ENCODE measurements at places on chromosomes 12 and 14. TPM values are rescaled to one million over a fixed set of nuclear protein-coding genes. Genes with fewer than 3 reads are reported as not detected.

Gene MYG1
- 77.4 TPM for total RNA-seq

DNA sequence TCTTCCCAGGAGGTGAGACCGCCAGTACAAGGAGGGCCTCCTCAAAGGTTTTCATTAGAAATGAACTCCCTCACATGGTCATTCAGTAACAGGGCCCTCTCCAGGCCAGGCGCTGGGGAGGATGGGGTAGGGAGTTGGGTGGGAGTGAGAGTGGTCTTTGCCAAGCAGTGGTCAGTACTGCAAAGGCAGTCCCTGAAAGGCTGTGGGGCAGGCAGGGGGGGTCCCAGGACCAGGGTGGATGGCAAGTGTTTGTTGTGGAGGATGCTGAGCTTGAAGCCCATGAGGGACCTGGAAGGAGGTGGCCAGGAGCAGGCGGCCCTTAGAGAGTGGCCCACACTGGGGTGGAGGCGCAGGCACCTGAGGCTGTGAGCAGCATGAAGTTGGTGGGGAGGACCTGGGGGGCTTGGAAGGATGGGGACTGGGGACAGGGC, 26.1 kb downstream of the CEP170B start:
- no peak for DNase-seq

Gene PZP
- total RNA-seq = not detected

- DNase-seq = no peak
Measured at GRCh38 chr14:51059032-51059431, 35.9 kb downstream of the TRIM9 start.

Gene LRRC10
- total RNA-seq = not detected

GRCh38 chr14:58060077-58060476, 91.9 kb downstream of the ARMH4 start:
- no peak for DNase-seq

DNA sequence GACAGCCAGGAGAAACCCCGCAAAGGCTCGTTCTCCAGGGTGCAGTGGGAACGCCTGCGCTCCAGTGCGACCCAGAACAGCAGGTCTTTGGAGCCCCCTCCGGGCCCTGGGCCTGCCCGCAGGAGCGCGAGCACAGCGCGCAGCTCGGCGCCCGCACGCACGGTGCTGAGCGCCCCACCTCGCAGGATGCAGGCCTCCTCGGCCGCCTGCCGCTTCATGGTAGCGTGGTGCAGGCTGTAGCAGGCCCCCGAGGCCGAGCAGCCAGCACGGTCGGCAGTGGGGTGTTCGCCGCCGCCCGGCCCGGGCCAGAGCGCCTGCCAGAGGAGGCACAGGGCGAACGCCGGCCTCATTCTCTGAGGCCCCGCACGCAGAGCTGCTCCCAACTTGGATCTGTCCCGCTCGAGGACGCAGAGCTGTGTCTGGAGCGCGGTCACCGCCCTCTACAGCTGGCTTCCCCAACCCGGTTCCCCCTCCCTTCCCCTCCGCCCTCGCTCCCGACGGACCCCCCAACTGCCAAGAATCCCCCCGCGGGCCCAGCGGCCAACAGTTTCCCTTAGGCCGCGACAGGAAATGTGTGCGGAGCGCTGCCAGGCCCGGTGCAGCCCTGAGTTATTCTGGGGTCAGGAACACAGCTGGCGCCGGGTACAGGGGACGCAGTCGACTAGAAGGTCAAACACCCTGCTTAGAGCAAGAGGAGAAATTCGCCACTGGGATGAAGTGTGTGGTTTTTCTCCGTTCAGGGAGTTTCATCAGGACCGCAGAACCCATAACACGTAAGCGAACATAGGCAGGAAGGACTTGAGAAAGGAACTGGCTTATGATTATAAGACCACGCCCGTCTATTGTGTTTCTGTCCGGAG, at the start of gene CLEC14A:
Gene CLEC14A (minus strand): TSS at position 421 of the 860 bp plus-strand sequence. CDS start 71 bp downstream, at position 350.
- no peak for DNase-seq

- DNase-seq = no peak
Measured at GRCh38 chr12:122983789-122984515, 3.5 kb downstream of the ARL6IP4 start.

Gene KRT82
- total RNA-seq = not detected

DNA sequence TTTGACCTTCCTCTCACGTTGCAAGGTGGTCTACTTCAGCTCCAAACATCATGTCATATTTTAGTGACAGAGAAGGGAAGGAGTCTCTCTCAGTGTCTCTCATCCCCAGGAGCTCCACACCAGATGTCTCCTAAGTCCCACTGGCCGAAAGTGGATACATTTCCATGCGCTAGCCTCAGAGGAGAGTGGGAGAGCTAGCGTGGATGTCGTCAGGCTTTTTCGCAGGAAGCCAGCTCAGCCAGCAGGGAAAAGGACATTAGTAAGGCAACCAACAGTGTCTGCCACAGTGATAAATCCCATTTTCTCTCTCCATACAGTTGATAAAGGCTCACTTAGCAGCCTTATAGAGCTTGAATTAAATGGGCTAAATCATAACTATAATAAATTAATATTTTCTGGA, 155.7 kb downstream of the PELI2 start:
- DNase-seq = no peak

GRCh38 chr12:117120787-117121186, 21.6 kb upstream of the TESC start:
- no peak for DNase-seq

- peak; percentile 4 for DNase-seq
Measured at GRCh38 chr12:78146365-78146772, 315.7 kb downstream of the NAV3 start.

- no peak for DNase-seq
Measured at GRCh38 chr12:27123642-27124041, 41.3 kb upstream of the C12orf71 start.

Gene CLEC2A
- not detected for total RNA-seq

Gene KRT8
- total RNA-seq = 6,125 TPM

DNA sequence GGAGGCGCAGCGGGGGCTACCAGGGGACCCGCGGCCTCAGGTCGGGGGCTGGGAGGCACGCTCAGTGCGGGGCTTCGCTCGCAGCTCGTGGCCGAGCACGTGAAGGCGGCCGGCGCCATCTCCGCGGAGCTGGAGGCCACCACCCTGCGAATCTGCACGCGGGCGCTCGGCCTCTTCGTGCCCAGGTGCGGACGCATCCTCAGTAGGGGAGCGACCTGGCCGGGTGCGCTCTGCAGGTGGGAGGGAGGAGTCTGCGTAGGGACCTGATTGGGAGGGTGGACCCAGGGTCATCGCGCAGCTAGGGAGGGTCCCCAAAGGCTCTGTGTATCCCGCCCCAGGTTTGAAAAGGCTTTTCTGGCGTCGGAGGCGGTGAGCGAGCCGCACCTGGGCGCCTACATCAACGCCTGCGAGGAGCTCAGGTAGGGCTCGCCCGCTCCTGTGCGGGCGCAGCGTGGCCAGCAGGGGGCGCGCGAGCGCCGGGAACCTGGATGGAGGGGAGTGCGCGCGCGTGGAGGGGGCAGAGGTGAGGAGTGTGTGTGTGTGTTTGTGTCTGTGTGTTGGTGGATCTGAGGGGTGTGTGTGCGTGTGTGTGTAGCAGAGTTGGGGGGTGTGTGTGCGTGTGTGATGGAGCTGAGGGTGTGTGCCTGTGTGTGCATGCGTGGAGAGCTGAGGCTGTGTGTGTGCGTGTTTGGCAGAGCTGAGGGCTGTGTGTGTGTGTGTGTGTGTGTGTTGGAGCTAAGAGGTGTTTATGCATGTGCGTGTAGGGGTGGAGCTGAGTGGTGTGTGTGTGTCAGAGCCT, 10.3 kb downstream of the EXOC3L4 start:
- DNase-seq = no peak

GRCh38 chr12:45434094-45434493, 218.2 kb downstream of the ANO6 start:
- DNase-seq = no peak

All from Panc1 (cell line).